Liver (tissue), 10 donors: ENCODE measurements at places on chromosomes 4 and X. TPM values are rescaled to one million over a fixed set of nuclear protein-coding genes. Genes with fewer than 3 reads are reported as not detected.

Gene NEIL3
- polyA plus RNA-seq: 0.07 TPM

Gene PFKFB1
- polyA plus RNA-seq: 4.4 TPM

Gene XG
- 0.02 TPM for polyA plus RNA-seq

Gene MAGEB17
- not detected for polyA plus RNA-seq

Gene GPM6B
- 0.60 TPM for polyA plus RNA-seq

Gene CT47A1
- polyA plus RNA-seq: not detected

Gene ZAR1
- polyA plus RNA-seq: not detected
